Colonic mucosa (tissue), 4 donors: ENCODE measurements at places on chromosomes 1 and 21. TPM values are rescaled to one million over a fixed set of nuclear protein-coding genes. Genes with fewer than 3 reads are reported as not detected.

DNA sequence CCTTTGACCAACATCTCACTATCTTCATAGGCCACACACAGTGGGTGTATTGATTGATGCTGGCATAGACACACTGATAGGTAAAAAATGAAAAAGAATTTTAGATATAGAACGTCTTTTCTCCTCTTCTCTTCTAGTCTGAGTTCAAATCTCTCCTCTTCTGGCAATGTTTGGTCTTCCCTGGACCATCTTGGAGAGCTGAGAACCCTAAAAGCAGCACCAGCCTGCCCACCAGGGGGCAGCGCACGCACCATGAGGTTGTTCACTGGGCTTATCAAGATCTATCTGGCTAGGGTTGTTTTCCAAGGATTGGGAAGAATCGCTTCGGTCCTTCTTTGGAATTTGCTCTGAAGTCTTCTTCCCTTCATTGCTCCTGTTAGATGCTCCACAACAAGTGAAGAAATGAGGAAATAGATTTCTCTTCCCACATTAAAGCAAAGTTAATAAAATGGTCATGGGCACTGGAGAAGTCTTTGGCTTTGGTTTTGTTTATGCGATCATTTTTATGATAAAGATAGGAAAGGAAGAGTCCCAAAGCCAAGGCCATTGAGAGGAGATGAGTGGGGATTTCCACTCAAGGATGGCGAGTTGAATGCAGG lies 104.0 kb upstream of the OLIG2 start:
- peak; percentile 44 for DNase-seq

DNA sequence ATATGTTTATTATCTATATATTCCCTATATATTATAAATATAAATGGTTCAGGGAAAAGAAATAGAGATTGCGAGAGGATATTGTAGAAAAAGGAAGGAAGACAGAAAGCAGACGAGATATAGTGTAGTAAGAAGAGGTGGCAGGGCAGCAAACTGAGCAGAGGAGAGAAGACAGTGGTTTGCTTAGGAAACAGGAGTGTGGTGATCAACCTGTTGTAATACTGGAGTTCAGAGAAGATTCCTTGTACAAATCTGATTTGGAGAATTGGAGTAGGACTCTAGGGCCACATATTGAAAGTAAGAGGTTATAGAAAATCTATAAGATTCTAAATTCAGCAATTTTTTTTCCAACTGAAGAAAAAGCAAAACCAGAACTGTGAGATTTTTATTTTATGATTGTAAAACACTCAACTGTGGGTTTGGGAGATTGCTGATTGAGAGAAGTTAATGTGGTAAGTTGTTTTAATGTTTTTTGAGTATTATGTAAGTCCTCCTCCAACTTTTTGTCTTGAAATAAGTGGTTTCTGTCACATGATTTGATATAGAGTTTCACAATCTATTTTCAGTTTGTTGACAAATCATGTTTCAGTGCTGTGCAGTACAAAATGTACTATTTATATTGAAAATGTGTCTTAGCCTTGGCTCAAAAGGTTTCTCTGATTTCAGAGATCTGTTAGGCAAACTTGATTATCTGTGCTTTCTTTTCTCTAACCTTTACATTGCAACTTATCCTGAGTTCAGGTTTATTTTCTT lies 9.6 kb upstream of the AMY2B start:
- DNase-seq = no peak

DNA sequence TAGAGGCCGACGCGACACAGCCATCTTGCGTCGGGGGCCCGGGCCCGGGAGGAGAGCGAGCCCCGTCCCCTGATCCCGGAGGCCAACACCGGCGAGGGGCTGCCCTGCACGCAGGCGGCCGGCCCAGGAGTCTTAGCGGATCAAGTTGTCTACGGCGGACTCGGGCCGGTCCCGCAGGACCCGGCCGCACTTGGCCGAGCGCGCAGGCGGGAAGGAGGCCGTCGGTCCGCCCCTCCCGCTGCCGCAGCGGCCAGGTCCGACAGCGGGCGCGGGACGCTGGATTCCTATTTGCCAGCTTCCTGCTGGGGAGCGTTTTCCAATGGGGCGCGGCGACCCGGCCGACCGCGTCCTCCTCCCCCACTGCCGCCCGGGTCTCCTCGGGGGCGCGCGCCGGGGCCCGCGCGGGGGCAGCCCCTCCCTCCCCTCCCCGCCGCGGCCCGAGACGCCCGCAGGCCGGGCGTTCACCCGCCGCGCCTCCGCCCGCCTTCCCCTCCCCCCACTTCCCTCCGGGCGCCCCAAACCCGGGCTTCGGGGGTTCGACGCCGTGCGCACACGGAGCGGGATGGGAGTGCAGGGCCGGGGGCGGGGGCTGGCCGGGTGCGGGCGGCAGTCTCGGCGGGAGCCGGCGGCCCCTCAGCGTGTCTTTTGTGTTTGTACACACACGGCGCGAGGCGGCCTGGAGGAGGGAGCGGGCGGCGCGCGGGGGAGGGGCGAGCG lies 517 bp upstream of the H3-3A start:
- DNase-seq = peak; percentile 84

DNA sequence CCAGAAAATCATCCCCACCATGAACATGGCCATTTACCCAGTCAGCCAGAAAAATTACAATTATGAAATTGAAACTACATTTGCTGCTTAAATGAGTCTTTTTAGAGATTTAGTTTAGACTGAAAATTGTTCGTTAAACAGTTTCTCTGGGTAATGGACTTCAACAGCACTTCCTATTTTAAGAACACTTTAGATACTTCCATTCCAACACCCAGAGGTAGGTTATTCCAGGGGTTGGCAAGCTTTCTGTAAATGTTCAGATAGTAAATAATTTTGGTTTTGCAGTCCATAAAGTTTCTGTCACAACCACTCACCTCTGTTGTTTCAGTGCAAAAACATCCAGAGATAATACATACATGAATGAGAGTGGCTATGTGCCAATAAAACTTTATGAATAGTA lies 10.2 kb downstream of the NMNAT2 start:
- DNase-seq = no peak

DNA sequence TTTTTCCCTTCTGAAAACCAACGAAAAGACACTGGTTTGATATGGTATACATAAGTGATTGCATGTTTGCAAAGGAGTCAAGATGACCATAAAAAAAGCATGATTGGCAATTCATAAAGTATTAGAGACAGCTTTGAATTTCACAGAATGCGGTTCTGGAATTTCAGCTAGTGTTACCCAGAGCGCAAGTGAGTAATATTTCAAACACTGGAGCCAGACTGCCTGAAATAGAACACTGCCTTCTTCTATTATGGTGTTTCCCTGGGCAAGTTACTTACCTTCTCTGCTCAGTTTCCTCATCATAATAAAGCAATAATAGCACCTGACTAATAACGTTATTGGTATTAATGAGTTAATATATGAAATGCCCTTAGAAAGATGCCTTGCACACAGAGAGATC lies 54.7 kb downstream of the NEGR1 start:
- DNase-seq = no peak

DNA sequence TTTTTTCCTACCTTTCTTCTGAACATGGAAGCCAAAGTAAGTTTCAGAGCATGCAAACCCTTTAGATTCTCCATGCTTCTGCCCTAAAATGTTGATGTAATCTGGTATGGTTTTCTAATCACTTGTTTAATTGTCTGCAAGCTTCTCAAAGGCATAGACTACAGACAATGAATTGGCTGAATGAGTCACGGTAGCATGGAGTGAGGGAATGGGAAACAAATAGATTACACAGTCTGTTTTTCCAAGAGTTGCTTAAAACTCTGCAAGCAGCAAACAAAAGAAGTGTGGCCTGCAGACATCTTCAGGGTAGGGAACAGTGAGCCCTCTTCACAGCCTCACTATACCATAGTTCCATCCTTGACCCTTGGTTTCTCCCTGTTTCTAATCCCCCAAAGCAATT lies 326.0 kb downstream of the BARHL2 start:
- no peak for DNase-seq

- DNase-seq = no peak
These were observed 39.0 kb upstream of the DIPK1A start for GRCh38 chr1:93000291-93000690.

GRCh38 chr1:156096640-156097391 lies 14.6 kb upstream of the MEX3A start:
- DNase-seq = peak; percentile 95

DNA sequence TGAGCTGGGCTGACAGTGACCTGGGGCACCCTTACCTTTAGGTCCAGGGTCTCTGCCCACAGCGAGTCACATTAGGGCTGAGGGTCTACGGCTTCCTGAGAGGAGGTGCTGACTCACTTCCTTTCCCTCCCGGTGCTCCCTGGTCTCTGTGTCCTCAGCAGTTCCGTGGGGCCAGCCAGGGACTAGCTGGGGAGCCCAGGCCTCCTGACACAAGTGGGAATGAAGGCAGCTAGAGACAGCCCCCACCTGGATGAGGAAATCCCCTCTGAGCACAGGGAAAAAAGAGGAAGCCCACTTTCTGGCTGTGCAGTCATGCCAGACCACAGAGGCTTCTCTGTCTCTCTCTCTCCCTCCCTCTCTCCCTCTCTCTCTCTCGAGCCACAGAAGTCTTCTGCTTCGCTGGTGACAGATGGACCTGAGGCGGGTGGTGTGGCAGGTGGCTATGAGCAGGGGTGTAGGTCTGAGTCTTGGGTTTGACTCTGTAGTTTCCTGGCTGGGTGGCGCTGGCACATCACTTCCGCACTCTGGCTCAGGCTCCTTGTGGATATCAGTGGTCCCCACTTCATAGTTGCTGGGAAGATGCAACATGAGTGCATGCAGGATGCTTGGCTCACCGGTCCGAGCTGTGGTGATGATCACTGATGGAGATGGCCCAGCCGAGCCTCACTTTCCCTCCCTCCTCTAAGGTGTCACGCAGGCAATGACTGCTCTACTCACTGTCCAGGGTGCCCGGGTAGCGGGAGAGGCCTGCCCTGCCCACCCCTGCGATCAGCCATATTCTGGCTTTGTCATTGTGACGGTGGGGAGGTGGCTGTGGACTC lies 3.5 kb downstream of the SLC66A1 start:
- DNase-seq = no peak

GRCh38 chr21:15514073-15514946 lies 215.5 kb upstream of the USP25 start:
- peak; percentile 36 for DNase-seq

GRCh38 chr1:211472724-211473123 lies 19.2 kb downstream of the RD3 start:
- no peak for DNase-seq

Gene DDOST
- 233 TPM for total RNA-seq

Gene EVI5
- 29.0 TPM for total RNA-seq

Gene AGMAT
- total RNA-seq = 54.2 TPM
